Right cardiac atrium (tissue), 5 donors: ENCODE measurements at places on chromosomes 16 and 17. TPM values are rescaled to one million over a fixed set of nuclear protein-coding genes. Genes with fewer than 3 reads are reported as not detected.

TMC5 gene
- total RNA-seq = 0.14 TPM

IRF8 gene
- 5.9 TPM for total RNA-seq

ZC3H18 gene
- 17.5 TPM for total RNA-seq

ASB16 gene
- 5.3 TPM for total RNA-seq

PPY gene
- not detected for total RNA-seq

VPS35L gene
- 33.1 TPM for total RNA-seq

SLC12A3 gene
- not detected for total RNA-seq

HS3ST4 gene
- total RNA-seq = not detected

ATP6V0D1 gene
- 64.1 TPM for total RNA-seq

CCT6B gene
- total RNA-seq = 2.5 TPM

HEATR9 gene
- not detected for total RNA-seq

NPIPB9 gene
- not detected for total RNA-seq

GFAP gene
- 4.7 TPM for total RNA-seq

SDR42E1 gene
- 2.6 TPM for total RNA-seq

CDH1 gene
- total RNA-seq = not detected

RNF157 gene
- 17.1 TPM for total RNA-seq

NAGS gene
- total RNA-seq = 1.2 TPM

UTS2R gene
- 4.5 TPM for total RNA-seq

ABCA8 gene
- 49.7 TPM for total RNA-seq

CDH8 gene
- not detected for total RNA-seq

KRT31 gene
- not detected for total RNA-seq

TMEM220 gene
- total RNA-seq = 7.7 TPM

ADAMTS18 gene
- total RNA-seq = not detected

NPIPA5 gene
- 6.1 TPM for total RNA-seq
